ENCODE measurements at places on chromosomes 16 and 17.
A peak's percentile ranks its signal among the peaks of the same experiment; 100 is the strongest.

DNA sequence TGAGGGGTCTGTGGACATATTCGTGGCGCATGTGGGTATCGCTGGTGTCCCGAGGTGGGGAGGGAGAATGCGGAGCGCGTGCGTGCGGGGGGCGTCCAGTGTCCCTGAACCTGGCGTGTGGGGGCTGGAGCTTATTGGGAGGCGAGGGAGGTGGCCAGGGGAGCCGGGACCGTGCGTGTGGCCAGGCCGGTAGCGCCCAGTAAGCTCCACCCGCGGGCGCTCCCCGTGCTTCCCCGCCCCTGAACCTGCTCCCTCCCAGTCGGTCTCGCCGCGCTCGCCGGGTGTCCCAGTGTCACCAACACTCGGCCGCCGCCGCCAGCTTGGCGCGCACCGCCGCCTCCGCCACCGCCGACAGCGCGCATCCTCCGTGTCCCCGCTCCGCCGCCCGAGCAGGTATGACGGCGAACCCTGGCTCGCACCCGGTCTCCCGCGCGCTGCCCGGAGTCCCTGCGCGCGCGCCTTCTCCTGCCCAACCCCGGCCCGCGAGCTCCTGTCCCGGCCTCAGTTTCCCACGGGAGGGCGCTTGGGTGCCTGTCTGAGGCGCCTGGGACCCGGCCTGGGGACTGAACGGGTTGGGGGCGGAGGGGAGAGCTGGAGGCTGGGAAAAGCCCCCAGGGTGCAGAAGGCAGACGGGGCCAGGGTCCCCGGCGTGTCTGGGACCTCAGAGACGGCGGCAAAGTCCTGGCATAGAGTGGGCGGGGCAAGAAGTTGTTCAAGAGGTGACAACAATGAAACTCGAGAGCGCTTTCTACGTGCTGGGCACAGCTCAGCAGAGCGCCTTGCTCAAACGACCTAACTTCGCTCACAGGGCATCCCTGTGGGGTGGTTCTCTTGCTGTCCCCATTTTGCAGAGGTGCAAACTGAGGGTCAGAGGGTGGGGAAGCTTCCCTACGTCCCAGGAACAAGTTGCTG lies at the start of gene SCNN1B:
Gene SCNN1B, plus strand, starts transcription at position 258 of the 912 bp plus-strand sequence. CDS start 46,298 bp downstream, outside the sequence.
- no peak for DNase-seq

- DNase-seq: no peak
Measured at GRCh38 chr17:4134721-4135120, 8.1 kb downstream of the ZZEF1 start.

- DNase-seq: peak; percentile 64
Measured at GRCh38 chr17:78865682-78866390, 25.2 kb upstream of the USP36 start.

DNA sequence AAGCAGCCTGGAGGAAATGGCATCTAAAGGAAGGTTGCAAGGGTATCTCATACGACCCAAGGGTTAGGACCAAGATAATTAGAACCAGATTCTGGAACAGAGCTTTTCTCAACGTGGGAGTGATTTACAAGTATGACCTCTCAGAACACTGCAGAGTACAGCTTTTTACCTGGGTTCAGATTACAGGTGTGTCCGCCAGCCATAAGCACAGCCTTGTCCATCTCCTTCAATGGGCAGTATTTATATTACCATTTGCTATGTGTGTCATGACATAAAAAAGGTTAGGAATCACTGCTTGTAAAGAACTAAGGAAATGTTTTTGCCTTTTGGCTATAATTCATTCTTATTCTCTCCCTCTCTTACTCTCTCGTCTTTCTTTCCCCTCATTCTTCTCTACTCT lies 36.7 kb downstream of the MYO1D start:
- no peak for DNase-seq

DNA sequence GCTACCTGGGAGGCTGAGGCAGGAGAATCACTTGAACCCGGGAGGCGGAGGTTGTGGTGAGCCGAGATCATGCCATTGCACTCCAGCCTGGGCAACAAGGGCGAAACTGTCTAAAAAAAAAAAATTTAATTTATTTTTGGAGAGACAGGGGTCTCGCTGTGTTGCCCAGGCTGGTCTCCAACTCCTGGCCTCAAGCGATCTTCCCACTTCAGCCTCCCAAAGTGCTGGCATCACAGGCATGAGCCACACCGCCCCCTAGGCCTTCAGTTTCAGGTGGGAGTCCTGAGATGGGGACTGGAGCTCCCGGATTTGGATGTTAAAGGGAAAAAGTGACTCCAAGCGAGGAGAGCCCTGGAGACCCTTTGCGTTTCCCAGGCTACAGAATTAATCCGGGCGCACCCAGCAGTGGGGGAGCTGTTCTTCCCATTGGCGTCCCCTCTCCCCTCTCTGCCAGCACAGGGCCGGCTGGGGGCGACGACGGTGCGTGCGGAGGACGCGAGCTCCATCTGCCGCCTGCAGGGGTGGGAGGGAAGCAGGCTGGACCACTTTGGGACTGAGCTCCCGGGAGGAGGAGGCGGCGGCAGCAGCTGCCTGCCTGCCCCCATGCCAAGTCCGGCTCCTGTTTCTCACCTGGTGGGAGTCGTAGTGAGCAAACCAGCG lies 49.3 kb upstream of the USP7 start:
- DNase-seq: no peak

DNA sequence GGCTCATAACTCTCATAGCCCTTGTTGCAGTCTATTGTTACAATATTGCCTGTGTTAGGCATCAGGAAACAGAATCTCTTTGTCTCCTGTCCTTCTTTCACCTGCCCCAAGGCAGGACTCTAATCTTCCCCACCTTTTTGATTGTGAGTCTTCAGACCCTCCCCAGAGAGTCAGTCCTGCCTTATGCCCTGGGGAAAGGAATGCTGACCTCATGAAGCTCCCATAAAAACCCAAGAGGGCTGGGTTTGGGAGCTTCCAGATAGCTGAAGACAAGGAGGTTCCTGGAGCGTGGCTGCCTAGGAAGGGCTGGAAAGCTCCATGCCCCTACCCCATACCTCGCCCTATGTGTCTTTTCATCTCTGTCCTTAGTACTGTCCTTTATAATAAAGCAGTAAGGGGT lies 688.8 kb downstream of the WWOX start:
- DNase-seq: no peak

GRCh38 chr16:80570106-80570478 lies 29.3 kb downstream of the DYNLRB2 start:
- no peak for DNase-seq

DNA sequence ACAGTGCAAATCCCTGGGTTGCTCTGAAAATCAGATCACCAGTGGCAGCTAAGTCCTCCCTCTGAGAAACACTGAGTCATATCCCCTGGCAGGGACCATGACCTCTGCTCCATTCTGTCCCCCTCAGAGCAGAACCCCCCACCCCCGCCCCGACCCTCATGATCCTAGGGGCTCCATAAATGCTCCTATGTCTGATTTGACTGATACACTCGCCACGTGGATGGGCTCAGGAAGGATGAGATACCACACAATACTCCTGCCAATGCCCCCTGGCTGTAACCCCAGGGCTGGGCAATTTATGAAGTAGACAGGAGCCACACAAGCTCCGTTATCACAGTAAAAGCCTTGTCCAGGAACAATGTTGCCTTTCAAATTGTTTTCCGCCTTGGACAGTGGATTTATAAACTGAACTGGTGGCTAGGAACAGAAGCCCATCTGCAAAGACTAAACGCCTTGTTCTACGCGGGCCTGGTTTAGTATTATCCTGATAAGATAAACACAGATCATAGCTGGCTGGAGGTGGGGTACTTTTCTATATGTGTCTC lies 394.8 kb downstream of the SLC39A11 start:
- DNase-seq: no peak

DNA sequence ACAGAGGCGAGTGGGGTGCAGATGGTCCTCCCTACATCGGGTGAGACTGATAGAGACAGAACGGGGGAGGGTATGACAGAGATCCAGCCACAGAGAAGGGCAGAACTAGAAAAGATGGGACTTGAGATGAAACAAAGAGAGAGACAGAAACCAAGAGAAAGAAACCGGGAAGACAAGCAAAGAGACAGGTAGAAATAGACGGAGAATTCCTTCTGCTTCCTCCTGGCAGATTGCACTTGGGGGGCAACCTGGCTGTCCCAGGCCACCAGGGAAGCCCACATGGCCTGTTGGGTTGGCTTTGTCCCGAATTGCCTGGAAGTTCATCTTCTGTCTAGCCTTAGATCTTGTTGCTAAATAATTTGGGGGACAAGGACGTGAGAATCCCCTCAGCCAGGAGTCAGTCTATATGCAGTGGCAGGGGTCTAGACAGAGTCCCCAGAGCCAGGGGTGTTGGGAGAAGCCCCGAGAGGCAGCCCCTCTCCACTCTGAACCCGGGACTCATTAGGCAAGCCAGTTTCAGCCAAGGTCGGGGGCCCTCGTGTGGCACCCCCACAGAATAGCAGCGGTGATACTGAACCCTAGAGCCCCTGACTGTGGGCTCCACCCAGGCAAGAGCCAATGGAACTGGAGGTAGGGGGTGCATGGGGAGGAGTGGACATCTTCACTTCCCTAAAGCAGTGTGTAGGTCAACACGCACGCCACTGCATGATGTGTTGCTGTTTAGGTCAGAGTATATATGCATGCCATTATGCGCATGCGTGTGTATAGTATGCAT lies 627 bp upstream of the TSPOAP1 start:
- DNase-seq: peak; percentile 78

DNA sequence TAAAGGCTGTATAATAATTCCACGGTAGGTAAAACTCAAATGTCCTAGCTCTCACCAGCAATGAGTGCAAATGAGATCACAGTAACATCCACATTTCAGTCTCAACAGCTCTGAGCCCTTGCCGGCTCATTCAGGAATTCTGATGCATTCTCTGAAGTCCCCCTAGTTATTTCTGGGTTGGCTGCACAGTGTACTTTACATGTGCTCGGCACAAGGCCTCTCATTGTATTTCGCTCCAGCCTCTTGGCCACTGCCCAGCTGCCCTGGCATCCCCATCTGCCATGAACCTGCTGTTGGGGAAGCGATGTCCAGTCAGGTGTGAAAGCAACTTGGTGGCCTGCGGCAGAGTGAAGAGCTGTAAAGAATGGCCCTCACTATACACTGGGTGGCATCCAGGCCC lies 14.3 kb downstream of the PRCD start:
- no peak for DNase-seq

DNA sequence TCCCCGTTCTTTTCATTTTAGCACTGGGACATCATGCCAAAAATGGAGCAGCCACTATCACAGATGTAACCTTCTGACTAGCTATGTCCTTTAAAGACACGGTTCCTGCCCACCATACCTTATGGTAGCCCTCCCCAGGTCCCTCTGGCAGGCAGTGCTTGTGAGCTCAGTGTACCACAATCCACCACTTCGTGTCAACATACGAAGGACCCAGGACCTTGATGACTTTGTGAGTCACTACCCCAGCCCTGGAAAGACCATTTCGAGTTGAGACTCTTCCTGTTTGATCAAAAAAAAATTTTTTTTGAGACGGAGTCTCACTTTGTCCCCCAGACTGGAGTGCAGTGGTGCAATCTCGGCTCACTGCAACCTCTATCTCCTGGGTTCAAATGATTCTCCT lies 21.0 kb upstream of the FLCN start:
- no peak for DNase-seq

GRCh38 chr16:3007957-3008689 lies 4.6 kb upstream of the CLDN9 start:
- DNase-seq: peak; percentile 18

Measured in CD4-positive, alpha-beta T cell treated with Interleukin-2 at 100 ng/mL for 4 hours (primary cell).